ENCODE measurements at places on chromosomes 6 and 20.

GRCh38 chr20:19688031-19688806, 69.8 kb upstream of the RIN2 start:
- DNase-seq: no peak

DNA sequence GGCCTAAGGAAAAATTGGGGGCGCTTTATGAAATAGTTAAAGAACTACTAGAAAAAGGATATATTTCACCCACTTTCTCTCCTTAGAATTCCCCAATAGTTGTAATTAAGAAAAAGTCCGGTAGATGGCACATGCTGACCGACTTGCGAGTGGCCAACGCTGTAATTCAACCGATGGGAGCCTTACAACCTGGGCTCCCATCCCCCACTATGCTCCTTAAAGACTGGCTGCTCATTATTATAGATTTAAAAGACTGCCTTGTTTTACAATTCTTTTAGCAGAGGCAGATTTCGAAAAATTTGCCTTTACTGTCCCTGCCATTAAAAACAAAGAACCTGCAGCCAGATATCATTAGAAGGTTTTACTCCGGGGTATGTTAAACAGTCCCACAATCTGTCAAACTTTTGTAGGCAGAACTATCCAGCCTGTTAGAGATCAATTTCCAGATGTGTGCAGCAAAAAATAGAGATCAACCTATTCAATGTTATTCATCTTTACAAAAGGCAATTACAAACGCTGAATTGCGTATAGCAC, 58.5 kb upstream of the PRSS16 start:
- peak; percentile 88 for DNase-seq

- no peak for DNase-seq
These were observed 81.7 kb upstream of the NXT1 start for GRCh38 chr20:23268792-23269354.

DNA sequence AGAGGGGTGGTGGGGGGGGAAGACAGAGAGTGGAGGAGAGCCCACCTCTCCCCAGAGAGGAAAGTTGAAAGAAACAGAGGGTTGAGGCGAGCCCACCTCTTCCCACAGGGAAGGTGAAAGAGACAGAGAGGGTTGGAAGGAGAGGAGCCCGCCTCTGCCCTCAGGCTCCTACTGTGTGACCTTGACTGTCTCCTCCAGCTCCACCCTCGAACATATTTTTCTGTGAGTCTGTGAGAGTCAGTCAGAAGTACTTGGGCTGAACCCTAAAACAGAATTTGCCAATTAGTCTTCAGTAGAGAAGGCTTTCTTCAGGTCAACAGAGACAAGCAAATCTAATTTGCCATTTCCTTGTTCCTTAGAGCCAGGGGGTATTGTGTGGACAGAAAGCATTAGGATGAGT, 153.7 kb upstream of the SNX9 start:
- DNase-seq: no peak

DNA sequence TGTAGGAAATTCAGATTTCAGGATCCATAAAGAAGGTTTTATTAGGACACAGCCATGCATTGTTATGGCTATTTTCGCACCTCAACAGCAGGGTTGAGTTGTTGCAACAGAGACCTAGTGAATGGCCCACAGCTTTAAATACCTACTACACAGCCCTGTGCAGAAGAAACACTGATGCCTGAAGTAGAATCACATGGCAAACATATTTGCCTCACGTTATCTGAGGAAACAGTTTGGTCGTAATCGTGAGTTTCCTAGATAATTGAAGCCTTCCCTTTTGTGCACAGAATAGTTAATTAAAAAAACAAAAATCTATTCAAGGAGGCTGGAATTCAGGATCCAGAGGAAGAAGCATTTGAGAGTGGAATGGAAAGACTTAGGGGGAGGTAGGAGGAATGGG, 55.1 kb downstream of the GCNT2 start:
- no peak for DNase-seq

- DNase-seq: no peak
These were observed 169.7 kb upstream of the GGTLC1 start for GRCh38 chr20:24158281-24158680.

- DNase-seq: no peak
These were observed 1.0 kb downstream of the FILIP1 start for GRCh38 chr6:75492386-75493153.

DNA sequence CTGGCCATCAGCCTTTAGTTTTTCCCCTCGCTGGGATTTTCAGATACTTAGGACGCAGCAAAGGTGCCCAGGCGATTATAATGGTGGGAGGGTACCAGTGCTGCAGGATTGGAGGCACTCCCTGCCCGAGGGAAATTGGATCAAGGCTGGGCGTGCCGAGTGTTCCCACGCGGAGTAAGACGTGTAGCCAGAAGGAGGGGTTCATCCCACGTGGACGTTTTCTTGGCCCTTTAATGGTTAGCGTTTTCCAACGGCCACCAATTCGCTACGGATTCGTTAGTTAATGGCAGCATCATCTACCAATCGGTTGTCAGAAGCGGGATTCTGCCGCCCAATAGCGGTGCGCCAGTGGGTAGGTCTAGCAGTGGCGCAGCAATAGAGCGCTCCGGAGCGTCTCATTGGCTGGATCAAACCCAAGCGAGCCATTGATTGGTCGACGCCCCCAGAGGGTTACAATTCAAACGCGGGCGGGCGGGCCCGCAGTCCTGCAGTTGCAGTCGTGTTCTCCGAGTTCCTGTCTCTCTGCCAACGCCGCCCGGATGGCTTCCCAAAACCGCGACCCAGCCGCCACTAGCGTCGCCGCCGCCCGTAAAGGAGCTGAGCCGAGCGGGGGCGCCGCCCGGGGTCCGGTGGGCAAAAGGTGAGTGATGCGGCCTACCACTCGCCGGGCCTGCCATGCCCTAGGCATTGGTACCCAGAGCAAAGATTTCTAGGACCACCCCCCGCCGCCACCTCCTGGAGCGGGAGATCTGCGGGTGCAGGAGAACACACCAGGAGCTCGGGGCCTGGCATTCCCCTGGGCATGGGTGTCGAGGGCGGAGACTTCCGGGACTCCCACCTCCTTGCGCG, at the start of gene UBE2C:
TSS of gene UBE2C (plus strand) at position 488 of the 849 bp plus-strand sequence. CDS start at position 540, 52 bp downstream.
- DNase-seq: peak; percentile 93

GRCh38 chr6:17017416-17017815, 84.4 kb upstream of the STMND1 start:
- no peak for DNase-seq

DNA sequence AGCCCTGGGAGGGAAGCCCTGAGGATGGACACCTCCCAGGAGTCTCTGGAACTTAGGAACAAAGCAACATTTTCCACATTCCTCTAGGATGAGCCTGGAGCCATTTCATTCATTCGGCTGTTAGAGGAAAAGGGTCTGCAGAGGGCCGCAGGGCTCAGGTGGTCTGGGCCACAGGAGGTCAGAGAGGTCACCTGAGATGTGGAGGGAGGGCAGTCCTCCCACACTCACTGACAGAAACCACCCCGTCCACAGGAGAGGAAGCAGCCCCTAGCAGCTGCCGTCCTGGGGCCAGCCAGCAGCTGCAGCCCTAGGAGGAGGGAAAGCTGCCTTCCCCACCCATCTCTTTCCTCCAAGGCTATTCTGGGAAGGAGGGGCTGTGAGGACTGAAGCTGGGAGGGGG, 207.0 kb downstream of the CDC5L start:
- DNase-seq: no peak

DNA sequence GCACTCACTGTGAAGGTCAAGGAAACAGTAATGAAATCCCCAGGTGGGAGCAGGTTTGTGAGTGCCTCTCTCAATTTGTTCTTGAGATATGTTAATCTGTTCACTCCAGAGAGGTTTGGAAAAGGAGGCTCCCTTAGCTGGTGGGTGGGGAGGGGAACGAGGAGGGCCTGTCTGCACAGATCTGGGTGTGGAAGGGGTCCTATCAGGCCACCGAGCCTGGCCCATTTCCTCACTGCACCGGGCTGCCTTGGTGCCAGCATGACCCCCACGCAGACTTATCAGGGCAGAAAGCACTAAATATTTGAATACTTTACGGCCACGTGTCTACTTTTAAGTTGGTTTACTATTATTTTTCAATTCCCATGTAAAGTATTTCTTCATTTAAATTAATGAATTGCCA, 8.3 kb downstream of the AGPAT4 start:
- DNase-seq: peak; percentile 67

DNA sequence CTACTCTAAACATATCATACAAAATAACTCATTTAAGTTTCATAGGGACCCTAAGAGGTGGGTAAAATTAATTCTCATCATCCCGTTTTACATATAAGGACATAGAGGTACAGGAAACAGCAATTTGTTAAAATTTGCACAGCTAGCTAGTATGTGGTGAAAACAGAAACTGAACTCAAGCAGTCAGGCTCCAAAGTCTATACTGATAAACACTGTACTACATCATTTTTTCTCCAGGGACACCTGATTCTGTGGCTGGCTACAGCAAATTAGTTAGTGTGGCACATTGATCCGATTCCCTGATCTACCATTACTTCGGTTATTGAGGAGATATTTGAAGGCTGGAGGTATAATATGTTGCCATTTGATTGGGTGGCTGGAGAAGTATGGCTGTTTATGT, 36.2 kb upstream of the E2F3 start:
- DNase-seq: no peak

DNA sequence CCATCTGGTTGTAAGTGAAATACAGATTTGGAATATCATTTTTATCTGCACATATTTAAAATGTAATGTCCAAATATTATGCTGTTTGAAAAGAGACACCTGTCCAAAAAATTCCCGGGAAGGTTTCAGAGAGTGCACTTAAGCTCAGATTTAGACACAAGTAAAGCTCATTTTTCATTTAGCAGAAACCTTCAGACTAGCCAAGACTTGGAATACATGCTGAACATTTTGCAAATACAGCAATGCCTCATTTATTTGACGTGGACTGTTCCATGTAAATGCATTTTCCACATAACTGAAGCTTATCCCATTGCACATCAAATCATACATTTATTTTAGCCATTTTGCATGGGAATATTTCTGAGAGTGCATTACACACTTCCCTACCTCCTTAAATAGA, 280.7 kb downstream of the ZNF217 start:
- DNase-seq: no peak

GRCh38 chr6:73476723-73477122, 15.2 kb downstream of the MTO1 start:
- no peak for DNase-seq

DNA sequence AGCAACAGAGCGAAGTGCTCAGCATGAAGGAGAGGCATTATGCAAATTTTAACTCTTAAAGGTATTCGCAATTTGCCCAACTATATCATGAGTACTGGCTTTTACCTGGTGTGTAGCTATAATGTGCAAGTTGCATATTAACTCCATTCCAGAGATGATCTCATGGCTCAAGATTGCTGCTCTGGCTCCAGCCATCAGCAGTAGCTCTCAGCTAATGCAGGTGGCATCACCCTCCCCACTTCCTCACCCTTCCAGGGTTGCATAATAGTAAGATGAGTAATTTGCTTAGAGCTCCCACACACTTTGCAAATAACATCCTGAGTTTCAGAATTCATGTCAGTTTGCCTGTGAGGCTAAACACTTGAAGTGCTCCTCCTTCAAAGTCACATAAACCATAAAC, 15.9 kb upstream of the PCSK2 start:
- DNase-seq: no peak

DNA sequence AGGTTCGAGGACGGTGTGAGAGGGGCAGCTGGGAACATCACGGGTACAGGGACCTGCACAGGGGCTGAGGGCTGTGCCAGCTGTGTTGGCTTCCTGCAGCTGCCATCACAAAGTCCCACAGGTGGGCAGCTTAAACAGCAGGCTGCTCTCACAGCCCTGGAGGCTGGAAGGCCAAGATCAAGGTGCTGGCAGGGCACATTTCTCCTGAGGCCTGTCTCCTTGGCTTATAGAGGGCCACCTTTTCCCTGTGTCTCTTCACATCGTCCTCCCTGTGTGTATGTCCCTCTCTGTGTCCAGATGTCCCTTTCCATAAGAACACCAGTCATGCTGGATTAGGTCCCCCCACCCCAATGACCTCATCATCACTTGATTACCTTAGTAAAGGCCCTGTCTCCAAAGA, 15.1 kb upstream of the MPC1 start:
- no peak for DNase-seq

GRCh38 chr6:166415306-166415705, 32.6 kb upstream of the MPC1 start:
- DNase-seq: no peak

DNA sequence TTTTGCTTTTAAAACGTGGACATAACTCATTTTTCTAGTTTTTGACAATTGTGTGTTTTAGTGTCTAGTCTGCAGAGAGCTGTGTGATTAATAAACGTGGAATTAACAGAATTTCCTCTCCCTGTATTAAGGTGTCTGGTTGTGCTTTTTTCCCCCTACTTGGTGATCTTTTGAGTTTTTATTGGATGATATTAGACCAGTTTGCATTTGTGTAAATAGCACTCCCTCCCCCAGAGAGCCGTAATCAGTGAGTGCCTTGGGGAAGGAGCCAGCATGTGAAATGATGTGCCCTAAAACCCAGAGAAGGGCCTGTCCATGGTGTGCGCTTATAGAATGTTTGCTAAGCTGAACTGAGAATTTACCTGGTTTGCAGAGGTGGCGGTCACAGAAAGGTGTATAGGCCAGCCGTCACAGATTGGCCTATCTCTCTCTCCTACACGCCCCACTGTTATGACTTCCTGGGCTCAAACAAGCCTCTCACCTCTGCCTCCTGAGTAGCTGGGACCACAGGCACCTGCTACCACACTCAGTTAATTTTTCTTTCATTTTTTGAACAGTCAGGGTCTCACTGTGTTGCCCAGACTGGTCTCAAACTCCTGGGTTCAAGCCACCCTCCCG, 42.4 kb downstream of the ALDH5A1 start:
- DNase-seq: no peak

DNA sequence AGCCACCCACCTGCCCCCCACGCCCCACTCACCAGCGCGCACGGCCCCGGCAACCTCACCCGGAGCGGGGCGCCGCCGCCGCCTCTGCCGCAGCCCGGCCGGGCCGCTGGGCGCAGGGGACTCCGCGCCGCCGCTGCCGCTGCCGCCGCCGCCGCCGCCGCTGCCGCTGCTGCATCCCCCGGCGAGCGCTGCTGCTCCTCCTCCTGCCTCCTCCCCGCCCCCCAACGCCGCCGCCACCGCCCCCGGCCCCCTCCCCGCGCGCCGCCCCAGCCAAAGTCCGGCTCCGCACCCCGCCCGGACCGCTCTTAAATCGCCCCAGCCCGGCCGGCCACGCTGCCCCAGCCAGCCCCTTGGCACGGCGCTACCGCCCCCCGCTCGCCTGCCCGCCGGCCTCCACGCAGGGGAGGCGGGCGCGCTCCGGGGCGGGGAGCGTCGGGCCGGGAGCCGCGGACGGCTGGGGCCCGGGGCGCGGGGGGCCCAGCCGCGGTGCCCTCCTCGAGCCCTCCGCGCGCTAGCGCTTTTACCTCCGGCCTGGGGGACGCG, at the start of gene SULF2:
TSS of gene SULF2 (minus strand) at position 171 of the 543 bp plus-strand sequence. CDS start 28,118 bp downstream, outside the sequence.
- DNase-seq: no peak

DNA sequence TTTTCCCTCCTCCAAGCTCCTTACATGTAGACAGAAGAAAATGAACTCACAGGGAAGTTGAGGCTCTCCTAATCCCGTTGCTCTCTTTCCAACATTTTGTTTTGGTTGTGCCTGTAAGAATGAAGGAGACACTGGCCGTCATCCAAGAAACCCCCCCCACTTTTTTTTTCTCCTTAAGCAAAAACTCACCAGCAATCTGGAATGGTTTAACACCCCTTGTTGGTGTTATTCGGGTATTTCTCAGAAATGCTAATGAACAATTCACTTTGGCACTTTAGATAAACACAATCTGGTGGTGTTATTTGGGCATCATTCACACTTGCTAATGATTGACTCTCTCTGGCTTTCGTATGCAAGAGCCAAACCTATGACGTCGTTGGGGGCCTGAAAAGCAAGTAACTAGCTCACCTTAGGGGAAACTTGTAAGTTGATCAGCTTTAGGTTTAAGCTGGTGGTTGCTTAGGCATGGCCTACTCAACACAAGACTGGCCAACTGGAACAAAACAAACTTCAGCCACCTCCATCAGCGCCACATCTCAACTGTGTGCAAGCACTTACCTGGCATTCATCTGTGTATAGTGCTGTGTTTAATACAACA, 24.3 kb upstream of the OLIG3 start:
- DNase-seq: no peak
